ENCODE measurements at places on chromosomes 1 and 21. TPM values are rescaled to one million over a fixed set of nuclear protein-coding genes. Genes with fewer than 3 reads are reported as not detected.

Gene SPATA45
- not detected for total RNA-seq

Gene KAZN
- total RNA-seq: 3.2 TPM

Gene PTPRF
- total RNA-seq: 73.3 TPM

Gene TRIM58
- total RNA-seq: not detected

Gene KPRP
- not detected for total RNA-seq

Gene OVAAL
- total RNA-seq: 0.10 TPM

Gene LAX1
- not detected for total RNA-seq

Gene NBPF10
- total RNA-seq: 1.1 TPM

Gene RHD
- not detected for total RNA-seq

Gene OR6K3
- total RNA-seq: not detected

Gene GJB3
- total RNA-seq: 14.5 TPM

Gene KCNC4
- 3.0 TPM for total RNA-seq

Gene SOX13
- total RNA-seq: 20.9 TPM

Gene NUP210L
- not detected for total RNA-seq

Gene GBP4
- not detected for total RNA-seq

Gene ANKRD65
- total RNA-seq: 0.14 TPM

Gene SLC26A9
- total RNA-seq: 0.06 TPM

Gene MANEAL
- total RNA-seq: 25.4 TPM

Gene MYCL
- 1.1 TPM for total RNA-seq

Gene LYPD8
- 0.20 TPM for total RNA-seq

Gene CFH
- total RNA-seq: 4.3 TPM

Gene TMEM269
- 0.15 TPM for total RNA-seq

Gene SERPINC1
- total RNA-seq: not detected

Gene IL20
- not detected for total RNA-seq

Gene SAMD11
- 16.2 TPM for total RNA-seq

Gene LCE1F
- total RNA-seq: not detected

Gene BRINP3
- total RNA-seq: not detected

Gene CAMK1G
- 0.25 TPM for total RNA-seq

Gene TSPAN2
- 1.1 TPM for total RNA-seq

Gene HUNK
- total RNA-seq: 1.2 TPM

Gene GJA9
- total RNA-seq: not detected

Gene PSMB2
- total RNA-seq: 111 TPM

Gene TUT4
- total RNA-seq: 32.1 TPM

Gene OR2T35
- total RNA-seq: not detected

Gene TMPRSS2
- total RNA-seq: 0.09 TPM

Gene SPRR2G
- total RNA-seq: not detected

Gene RNU1-2
- total RNA-seq: not detected

Gene OR2L13
- total RNA-seq: not detected

Gene ATP1A2
- 0.15 TPM for total RNA-seq

Gene ADORA1
- 0.90 TPM for total RNA-seq

Gene ST6GALNAC5
- 0.22 TPM for total RNA-seq

Gene PLA2G2F
- total RNA-seq: not detected

Gene POTED
- total RNA-seq: not detected

Gene SDE2
- 7.0 TPM for total RNA-seq

Gene LEMD1
- total RNA-seq: not detected

Gene NFASC
- total RNA-seq: 1.1 TPM

Gene FMOD
- not detected for total RNA-seq

Gene AMY1C
- not detected for total RNA-seq

Gene TP73
- total RNA-seq: 0.61 TPM
